ENCODE measurements at places on chromosomes 2 and 18.

GRCh38 chr2:120598416-120598815 lies 137.3 kb upstream of the GLI2 start:
- DNase-seq: no peak

DNA sequence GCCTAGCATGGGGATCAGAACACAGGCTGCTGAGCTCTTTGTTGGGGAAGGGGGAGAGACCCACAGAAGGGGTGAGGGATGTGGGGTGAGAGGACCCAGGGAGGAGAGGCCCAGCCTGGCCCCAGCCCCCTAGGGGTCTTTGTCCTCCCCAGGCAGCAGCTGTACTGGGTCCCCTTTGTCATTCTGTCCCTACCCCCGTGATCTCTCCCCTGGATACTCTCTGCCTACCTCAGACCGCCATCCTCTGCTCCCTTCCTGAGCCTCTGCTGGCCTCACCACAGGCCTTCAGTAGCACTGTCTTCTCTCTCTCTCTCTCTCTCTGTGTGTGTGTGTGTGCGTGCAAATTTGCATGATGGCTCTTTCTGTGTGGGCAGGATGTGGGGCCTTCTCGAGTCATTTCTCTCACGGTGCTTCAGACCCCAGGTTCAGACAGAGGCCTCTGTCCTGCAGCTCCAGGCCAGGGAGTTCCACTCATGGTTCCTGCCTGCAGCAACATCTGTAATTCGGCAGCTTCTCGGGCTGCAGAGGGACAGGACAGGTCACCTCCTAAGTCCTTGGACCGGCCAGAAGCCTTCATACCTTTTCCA lies 1.4 kb downstream of the PSD4 start:
- DNase-seq: no peak

DNA sequence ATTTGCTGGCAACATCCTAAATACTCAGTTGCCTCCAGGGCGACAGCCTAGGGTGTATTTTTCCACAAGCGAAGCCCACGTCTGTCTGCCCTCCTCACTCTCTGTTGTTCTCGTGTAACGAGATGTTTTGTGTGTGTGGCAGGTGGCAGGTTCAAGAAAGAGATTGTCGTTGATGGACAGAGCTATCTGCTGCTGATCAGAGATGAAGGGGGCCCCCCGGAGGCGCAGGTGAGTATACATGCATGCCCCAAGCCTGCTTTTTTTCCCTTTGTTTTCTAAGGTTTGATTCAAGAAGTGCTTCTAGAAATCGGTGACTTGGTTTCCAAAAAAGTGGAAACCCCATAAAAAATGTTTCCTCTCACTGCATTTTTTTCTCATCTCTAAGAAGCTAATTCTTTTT lies 247.0 kb downstream of the AGAP1 start:
- DNase-seq: peak; percentile 83

DNA sequence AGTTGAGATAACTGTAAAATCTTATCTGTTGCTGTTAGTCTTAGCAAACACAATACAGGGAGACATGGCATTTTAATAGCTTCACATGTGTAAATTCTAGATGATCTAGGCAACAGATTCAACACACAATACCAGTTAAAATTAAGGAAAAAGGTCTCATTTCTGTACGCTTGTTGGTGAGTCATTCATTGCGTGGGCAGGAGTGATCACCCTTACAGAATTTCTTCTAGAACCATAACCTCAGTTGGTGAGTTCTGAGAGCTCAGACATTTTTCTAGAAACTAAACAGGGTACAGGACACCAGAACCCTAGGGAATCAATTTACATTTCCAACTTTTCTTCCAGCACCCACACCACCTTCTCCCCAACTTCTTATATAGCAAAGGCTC lies 81.9 kb downstream of the SLC8A1 start:
- no peak for DNase-seq

- no peak for DNase-seq
Observed at GRCh38 chr18:28466204-28466603, 289.3 kb upstream of the CDH2 start.

- no peak for DNase-seq
Observed at GRCh38 chr2:119253114-119253702, 29.6 kb downstream of the STEAP3 start.

DNA sequence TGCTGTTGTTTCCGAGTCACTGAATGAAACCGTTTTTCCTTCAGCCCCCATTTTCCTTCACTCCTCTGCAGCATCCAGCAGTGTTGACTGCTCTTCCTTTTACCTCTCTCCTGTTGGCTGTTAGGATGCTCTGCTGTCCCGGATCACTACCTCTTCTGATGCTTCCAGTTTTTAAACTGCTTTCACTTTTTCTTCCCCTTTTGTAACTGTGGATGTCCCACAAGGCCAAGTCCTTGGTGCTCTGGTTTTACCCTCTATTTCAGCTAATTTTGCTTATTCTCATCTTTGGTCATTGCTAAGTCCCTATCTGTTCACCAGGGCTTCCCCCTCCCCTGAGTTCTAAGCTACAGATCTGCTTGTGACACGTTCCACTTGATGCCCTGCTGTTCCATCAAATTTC lies 39.4 kb upstream of the MAP4K3 start:
- no peak for DNase-seq

GRCh38 chr2:86366651-86367498 lies 29.4 kb upstream of the REEP1 start:
- no peak for DNase-seq

DNA sequence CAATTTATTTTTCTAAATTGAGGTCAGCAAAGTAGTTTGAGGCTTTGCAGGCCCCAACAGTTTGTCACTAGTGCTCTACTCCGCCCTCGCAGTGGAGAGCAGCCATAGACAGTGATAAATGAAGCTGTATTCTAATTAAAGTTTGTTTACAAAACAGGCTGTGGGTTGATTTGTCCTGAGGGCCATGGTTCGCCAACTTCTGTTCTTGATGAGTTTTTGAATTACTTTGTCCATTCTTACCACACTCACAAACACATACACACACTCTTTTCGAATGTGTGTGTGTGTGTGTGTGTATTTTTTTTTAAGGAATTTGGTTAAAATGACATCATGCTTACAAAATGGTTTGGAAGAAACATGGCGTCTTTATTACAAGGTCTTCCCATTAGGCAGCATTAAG lies 68.6 kb downstream of the MTCL1 start:
- no peak for DNase-seq

GRCh38 chr2:6968319-6969100 lies 51.3 kb downstream of the RNF144A start:
- DNase-seq: peak; percentile 50

DNA sequence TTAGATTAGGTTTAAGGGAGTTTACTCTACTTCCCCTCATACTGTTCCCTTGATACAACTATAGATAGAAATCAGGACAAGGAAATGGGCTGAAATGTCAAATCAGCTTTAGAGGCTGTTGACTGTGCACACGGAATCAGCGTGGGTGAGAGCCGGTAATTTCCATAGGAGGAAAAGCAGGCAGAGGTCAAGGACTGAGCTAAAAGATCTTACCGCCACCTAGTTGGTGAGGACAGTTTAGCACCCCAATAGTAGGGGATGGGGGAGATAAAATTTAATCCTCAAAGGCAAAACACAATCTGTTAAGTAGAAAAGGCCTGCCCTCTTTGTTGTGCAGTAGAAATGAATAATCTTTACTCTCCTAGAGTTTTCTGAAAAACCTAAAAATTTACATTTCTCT lies 1154.5 kb upstream of the CHAC2 start:
- peak; percentile 56 for DNase-seq

DNA sequence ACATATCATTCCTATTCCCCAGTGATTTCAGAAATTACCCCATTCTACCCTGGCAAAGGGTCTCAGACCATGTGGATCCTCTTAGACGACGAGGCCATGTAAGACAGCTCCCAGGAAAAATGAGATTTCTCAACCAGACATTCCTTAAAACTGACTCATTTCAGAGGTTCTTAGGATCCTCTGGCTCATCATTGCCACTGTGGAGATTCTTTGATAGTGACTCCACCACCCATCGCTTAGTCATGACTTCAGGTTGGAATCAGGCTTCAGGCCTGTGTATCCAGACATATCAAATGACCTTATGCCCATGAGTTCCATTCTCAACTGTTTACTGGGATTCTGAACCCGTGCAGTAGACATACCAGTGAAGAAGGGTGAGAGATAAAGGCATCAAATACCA lies 245.6 kb upstream of the TCF4 start:
- no peak for DNase-seq

All from endodermal cell (in vitro differentiated cells).